ENCODE measurements at places on chromosomes 1 and 21.

- peak; percentile 46 for DNase-seq
Measured at GRCh38 chr21:40373761-40374160, 473.2 kb downstream of the DSCAM start.

DNA sequence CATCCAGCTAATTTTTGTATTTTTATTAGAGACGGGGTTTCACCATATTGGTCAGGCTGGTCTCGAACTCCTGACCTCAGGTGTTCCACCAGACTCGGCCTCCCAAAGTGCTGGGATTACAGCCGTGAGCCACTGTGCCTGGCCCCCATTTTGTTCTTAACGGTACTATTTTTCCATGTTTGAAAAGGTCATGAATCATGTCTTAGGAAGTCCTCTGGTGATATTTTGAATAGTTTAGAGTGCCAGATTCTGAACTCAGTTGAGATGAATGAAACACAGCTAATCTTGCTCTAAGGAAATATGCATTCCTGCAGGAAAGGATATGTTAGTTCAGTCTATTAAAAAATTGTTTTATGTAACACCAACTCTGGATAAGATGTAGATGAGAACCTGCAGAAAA, 62.6 kb upstream of the ATP2B4 start:
- DNase-seq: peak; percentile 86

DNA sequence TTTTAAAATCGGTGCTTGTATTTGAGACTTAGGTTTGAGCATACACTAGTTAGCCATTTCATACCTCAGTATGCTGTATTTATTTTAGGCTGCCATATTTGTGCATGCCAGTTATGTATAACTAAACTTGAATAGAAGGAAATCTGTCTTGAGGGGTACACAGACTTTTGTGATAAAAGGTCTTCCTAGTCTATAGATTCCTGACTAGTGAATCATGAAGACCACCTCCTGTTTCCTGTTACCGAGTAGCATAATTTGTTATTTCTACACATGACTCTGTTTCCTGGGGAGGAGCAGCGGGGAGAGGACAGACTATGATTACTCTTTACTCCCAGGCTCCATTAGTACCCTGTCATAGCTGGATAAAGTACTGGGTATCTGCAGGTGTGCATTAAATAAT, 316.8 kb upstream of the SNX7 start:
- DNase-seq: peak; percentile 46

DNA sequence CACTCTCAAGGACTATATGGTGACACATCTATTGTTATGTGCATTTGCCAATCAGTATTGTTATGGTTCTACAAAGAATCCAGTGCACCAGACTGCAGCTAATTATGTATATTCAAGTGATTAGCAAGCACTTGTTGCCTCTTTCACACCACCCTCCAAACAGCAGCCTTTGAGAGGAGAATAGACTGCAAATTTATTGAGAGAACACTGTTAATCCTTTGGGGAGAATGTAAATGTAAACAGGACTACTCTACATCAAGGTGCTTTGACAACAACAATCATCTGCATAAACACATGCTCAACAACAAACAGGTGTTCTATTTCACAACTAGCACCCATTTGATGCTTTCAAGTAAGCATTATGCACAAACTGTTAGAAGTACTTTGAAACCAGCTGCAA, 117.4 kb downstream of the AKT3 start:
- no peak for DNase-seq

- DNase-seq: peak; percentile 30
Measured at GRCh38 chr1:176111835-176112234, 95.3 kb downstream of the COP1 start.

All from fibroblast of skin of back (primary cell).